CD4-positive, alpha-beta T cell (primary cell): ENCODE measurements at places on chromosomes 3 and 15. TPM values are rescaled to one million over a fixed set of nuclear protein-coding genes. Genes with fewer than 3 reads are reported as not detected.

DNA sequence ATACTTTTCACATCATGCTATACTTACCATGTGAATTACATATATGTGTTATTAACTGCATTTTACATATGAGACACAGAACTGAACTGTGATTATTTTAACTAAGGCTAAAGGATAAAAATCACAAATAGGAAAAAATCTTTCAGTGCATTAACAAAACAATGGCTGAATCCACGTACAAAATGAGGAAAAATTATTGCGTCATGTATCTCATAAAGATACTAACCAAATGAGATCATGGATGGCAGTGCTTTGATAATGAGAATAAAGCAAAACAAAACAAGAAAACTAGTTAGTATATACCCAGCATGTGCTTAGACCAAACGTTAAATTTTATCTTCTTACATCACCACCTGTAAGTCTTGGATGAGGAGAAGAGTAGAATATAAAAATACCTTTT lies 66.0 kb downstream of the SCAPER start:
- no peak for DNase-seq

DNA sequence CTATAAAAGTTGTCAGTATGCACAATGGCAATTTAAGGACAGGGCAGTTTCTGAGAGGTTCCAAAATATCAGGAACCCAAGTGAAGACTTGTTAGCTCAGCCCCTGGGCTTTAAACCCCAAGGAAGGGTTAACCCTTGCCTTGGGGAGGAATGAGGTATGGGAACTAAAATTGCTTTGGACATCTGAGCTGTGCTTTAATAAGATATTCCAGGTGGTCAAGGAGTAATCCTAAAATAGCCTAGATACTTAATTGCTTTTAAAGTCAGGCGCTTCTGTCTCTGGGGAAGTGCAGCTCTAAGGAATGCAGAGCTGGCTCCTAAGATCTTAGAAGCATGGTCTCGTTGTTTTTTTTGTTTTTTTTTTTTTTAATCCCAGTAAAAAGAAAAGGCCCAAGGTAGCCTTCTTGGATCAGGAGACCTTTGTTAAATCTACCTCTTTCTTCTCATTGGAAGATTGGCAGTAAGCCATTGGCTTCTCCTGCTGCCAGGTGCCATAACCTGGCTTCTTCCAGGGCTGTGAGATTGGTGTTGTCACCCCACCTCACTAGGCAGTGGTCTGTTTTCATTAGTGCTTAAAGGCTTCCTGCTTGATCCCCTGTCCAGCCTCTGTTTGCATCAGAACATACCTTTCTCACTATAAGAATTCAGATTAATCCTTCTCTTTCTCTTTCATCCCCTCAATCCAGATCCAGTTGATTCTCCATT lies 24.5 kb downstream of the ARID3B start:
- DNase-seq, result no peak

Gene CFAP91
- total RNA-seq, result not detected

DNA sequence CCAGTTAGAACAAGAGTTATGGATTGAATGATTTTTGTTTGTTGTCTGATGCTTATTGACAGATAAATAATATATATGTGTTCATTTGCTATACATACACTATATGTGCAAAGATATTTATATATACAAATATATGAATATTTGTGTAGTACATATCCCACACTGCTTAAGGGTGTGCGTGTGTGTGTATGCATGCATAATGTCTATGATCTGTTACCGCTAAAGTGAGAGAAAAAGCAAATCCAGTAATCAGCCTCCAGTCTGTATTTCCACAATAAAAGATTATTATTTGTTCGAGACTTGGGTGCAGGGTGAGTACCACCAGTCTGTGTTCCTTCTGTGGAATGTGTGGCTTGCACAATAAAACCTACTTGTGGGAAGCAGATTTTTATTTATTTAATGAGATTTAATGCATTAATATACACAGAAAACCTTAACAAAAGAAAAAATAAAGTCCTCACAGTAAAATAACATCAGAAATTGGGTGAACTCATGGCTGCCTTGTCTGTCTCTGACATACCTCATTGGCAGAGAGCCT lies 366.0 kb upstream of the TBL1XR1 start:
- DNase-seq, result no peak

Gene SEMA3F
- 1.1 TPM for total RNA-seq

DNA sequence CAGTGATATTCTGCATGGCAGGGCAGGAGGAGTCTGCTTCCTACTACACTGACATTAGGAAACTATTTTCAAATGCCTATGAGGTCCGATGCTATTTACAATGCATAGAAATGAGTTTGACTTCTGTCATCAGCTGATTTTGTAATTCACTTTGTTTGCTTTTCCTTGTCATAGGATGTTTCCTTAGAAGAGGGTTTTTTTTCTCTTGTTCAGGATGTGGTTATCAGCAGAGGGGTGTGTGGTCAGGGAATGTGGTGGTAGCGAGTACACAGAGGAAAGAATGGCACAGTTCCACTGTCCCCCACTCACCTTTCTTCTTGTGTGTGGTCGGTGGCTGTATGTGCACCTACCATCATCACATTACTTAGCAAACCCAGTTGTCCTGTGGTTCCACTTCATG lies 231.5 kb downstream of the LRTM1 start:
- DNase-seq, result no peak

GRCh38 chr3:49313896-49314688 lies 25.8 kb downstream of the USP4 start:
- DNase-seq, result no peak

- no peak for DNase-seq
Observed at GRCh38 chr3:189372243-189372642, 200.5 kb downstream of the TPRG1 start.

- DNase-seq, result no peak
Observed at GRCh38 chr3:101925564-101925963, 76.2 kb downstream of the NFKBIZ start.

Gene KY
- total RNA-seq, result not detected

Gene COMMD2
- total RNA-seq, result 46.8 TPM

Gene EXOG
- total RNA-seq, result 16.0 TPM

DNA sequence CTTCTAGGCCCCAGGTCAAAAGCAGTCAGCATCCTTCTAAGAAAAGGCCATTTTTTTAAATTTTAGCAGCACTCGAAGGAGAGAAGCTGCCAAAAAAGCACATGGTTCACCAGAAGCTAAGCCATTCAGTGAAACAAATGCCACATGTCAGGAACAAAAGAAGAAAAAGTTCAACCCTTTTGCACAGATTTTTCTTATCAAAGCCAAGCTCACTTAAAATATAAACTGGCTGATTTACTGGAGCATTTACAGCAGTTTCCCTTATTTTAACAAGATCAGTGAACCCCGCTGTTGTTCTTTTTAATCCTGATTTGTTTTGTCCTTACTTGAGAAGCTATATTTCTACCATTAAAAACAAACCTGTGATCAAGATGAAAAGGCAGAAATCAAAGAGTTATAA lies 46.5 kb upstream of the SYNPR start:
- no peak for DNase-seq

Gene SNRPA1
- 222 TPM for total RNA-seq

- no peak for DNase-seq
Observed at GRCh38 chr3:121482660-121483059, 63.1 kb downstream of the POLQ start.

GRCh38 chr3:31009881-31010280 lies 115.4 kb upstream of the GADL1 start:
- DNase-seq, result no peak

- DNase-seq, result no peak
Observed at GRCh38 chr15:45414215-45414885, 36.0 kb upstream of the GATM start.

DNA sequence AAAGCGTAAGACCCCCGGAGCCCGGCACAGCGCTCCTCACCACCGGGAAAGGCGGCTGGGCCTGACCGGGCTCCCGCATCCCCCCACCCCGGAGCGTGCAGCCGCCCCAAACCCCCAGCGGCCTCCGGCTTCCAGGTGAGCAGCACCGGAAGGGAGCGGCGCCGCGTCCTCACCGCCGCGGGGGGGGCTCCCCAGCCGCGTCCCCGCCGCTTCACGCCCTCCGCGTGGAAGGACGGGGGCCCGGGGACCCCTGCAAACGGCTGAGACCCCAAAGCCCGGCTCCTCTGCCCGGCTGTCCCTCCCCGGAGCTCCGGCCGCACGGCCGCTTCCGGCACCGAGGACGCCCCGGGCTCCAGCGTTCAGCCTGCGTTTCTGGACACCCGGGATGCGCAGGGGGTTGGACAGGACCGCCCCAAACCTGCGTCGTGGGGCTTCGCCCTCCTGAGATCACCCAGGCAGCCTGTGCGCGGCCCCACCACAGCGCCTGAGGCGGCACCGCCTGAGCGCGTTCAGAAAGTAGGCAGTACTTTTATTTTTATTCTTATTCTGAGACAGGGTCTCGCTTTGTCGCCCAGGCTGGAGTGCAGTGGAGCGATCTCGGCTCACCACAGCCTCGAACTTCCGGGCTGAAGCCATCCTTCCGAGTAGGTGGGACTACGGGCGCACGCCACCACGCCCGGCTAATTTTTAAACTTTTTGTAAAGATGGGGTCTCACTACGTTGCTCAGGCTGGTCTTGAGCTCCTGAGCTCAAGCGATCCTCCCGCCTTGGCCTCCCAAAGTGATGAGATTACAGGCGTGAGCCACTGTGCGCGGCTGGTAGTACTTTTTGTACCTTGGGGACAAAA lies 51.6 kb upstream of the BLM start:
- DNase-seq, result peak; percentile 14

GRCh38 chr3:196177567-196177966 lies 33.6 kb downstream of the ZDHHC19 start:
- no peak for DNase-seq

DNA sequence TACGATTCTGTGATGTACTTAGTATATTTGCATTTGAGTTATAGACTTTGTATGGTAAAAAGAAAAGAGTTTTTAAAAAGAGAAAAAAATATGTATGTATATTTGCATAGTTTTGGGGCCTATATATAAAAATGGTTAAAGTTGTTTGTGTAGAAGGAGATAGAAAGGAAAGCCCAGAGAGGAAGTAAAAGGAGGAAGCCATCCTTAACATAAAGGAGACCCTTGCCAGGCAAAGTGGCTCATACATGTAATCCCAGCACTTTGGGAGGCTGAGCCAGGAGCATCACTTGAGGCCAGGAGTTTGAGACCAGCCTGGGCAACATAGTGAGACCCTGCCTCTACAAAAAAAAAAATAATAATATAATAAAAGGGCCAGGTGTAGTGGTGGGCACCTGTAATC lies 8.4 kb downstream of the SNAP23 start:
- no peak for DNase-seq

DNA sequence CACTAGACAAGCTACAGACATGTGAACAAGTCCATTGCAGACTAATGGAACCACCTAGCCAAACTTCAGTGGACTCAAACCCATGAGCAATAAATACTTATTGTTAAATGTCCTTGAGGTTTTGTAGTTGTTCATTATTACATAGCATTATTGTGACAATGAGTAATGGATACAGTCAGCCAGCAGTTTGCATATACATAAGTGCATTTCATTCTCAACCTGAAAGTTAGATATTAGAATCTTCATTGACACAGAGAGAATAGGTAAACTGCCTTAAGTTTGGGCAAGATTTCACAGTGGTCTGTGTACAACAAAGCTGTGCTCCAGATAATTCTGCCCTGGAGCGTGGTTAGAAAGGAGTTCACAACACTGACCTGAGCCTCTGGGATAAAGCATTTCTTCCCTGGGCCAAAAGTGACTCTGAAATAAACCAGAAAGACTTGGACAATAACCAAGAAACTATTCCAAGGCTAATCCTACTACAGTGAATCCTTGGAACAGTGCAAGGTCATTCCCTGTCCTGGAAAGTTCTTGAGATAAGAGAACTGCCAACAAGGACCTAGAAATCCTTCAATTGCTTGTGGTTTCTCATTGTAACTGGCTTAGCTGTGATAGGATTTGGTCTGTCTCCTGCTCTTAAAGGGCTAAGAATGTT lies 225.5 kb upstream of the STT3B start:
- DNase-seq, result no peak

- no peak for DNase-seq
Observed at GRCh38 chr3:11312166-11312565, 40.0 kb downstream of the ATG7 start.

Gene GP5
- 3.3 TPM for total RNA-seq

- DNase-seq, result no peak
Observed at GRCh38 chr15:40990789-40991188, 37.5 kb downstream of the CHAC1 start.

- DNase-seq, result no peak
Observed at GRCh38 chr15:90810354-90810753, 58.0 kb upstream of the FURIN start.

GRCh38 chr15:63597038-63597790 lies at the start of gene FBXL22:
Gene FBXL22, plus strand, starts transcription at chr15:63597387. Its CDS starts 6 bp downstream, at chr15:63597393.
- DNase-seq, result no peak

Gene ZBTB20
- total RNA-seq, result 47.4 TPM

Gene ARL13B
- total RNA-seq, result 4.4 TPM

Gene DZIP1L
- not detected for total RNA-seq

Gene ZNF660
- total RNA-seq, result 0.05 TPM

GRCh38 chr3:13891017-13891392 lies 11.1 kb upstream of the WNT7A start:
- DNase-seq, result no peak

GRCh38 chr3:127590282-127590592 lies 296 bp downstream of the TPRA1 start:
- DNase-seq, result peak; percentile 15

Gene LIPC
- total RNA-seq, result 0.61 TPM

- no peak for DNase-seq
Observed at GRCh38 chr15:26126070-26126469, 262.9 kb upstream of the ATP10A start.

GRCh38 chr15:88307344-88307743 lies 50.8 kb upstream of the NTRK3 start:
- no peak for DNase-seq

Gene ATP2B2
- total RNA-seq, result not detected

DNA sequence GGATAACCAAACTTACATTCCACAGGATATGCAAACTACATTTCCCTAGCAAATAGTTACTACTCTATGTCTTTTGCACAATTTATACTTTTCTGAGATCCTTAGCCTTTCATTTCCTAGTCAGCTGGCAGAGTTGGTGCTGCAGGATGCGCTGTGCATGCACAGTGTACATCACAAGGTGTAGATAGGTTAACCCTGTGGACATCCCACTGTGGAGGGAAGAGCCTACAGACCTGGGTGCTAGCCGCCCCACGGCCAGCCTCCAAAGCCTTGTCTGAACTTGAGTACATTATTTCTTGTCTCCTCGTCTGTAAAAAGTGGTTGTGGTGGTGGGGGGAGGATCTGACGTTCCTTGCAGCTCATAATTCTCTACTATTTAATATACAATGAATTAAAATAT lies 3.5 kb downstream of the TNFSF10 start:
- no peak for DNase-seq

- no peak for DNase-seq
Observed at GRCh38 chr3:156635973-156636372, 38.4 kb upstream of the TIPARP start.

- no peak for DNase-seq
Observed at GRCh38 chr3:49161808-49162530, 4.2 kb downstream of the CCDC71 start.
